ENCODE measurements at places on chromosomes 2 and 18.

- DNase-seq: no peak
Measured at GRCh38 chr2:220528180-220528675, 900.8 kb downstream of the SLC4A3 start.

DNA sequence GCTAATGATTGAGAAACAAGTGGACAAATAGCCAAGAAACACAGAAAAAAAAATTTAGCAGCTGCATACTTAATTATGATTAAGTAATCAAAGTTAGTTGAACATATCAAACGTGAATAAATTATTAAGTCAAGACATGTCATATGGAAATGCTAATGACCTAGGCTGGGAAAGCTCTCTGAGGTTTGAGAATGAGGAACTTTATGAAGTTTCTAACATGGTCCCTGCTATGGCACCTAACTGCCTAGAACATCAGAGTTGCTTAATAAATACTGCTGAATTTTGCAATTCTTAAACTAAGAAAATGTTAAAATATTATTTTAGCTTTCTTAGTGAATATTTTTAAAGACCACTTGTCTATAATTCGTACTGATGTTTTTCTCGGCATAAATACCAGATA lies 99.8 kb downstream of the AFF3 start:
- DNase-seq: no peak

DNA sequence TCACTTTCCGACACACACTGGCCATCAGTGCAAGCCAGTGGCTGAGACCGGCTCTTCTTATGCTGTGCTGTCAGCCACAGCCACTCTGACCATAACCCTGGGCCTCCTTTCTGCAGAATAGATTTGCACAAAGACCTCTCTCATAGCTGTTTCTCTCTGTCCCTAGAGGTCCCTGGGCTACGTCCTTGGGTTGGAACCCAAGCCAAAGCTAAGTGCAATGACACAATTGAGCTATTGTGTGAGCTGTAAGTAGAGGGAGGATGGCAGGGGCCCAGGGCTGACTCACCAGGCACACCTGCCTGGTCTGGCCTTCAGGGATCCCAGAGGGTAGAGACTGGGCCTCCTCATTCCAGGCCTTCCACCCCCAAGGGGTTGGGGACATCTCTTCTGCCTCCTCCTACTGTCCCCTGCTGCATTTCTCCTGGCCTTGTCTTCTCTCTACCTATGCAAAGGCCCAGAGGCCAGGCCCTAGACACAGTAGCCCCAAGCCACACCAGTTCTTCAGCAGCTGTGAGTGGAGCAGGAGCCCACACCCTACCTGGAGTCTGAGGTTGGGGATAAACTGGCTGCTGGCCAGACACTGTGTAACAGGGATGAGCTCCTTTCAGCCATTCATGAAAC lies 174.6 kb downstream of the NCK2 start:
- DNase-seq: peak; percentile 89

- no peak for DNase-seq
Measured at GRCh38 chr2:117888897-117889296, 74.4 kb downstream of the DDX18 start.

DNA sequence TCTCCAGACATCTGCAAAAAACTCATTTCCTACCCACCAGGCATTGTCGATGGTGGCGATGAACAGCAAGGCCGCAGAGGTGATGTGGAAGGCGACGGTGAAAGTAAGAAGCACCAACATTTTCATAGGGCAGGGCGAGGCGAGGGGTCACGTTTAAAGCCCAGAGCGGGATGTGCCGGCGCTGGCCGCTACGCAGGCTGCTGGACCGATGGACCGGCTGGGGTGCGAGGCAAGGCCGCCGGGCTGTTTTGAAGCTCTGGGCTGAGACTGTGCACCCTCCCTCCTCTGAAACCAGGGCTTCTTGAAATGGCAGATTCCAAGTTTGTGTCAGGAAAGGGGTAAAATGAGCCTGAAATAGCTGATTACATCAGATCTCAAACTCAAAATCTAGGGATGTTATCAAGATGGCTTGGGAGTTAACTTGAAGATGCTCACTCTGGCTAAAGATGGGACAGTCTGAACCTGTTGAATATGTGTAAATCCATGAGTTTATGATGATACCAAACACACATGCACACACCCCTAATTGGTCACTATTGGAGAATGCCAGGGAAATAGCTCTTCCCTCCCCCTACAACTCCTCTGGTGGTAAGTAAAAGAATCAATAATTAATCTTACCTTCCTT lies 31.6 kb upstream of the GAREM2 start:
- DNase-seq: no peak

DNA sequence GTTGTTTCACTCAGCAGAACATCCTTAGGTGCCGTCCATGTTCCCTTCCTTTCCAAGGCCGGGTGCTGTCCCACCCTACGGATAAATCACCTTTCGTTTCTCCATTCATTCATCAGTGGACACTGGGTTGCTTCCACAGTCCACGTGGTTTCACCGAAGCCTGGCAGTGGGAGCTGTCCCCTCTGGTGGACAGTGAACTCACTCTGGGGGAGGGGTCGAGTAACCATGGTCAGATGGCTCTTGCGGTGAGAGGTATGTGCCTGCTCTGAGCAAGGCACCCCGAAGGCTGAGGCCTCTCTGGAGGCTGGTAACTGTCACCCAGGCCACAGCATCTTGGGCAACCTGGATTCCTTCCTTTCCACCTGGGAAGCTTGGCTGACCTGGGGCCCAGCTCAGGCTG lies 61.5 kb upstream of the TWIST2 start:
- no peak for DNase-seq

GRCh38 chr2:149507974-149508373 lies 79.6 kb downstream of the MMADHC start:
- DNase-seq: no peak

- DNase-seq: no peak
Measured at GRCh38 chr2:105821428-105822125, 76.9 kb downstream of the NCK2 start.

- DNase-seq: no peak
Measured at GRCh38 chr18:2515908-2516625, 55.2 kb downstream of the METTL4 start.

DNA sequence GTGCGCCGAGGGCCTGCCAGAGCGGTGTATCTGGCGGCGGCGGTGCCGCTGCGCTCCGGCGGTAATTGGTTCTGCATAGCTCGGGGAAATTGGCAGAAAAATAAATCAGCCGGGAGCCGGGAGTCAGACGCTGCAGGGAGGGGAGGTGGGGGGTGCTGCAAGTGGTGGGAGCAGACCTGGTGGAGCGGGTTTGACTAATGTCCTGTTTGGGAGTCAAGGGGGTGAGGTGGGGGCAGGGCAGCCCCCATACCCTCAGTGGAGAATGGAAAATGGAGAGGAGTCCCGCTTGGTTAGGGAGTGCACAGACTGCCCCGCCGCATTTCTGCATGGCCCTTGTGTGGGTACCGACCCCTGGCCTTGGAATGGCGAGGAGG lies 107.3 kb downstream of the DYSF start:
- no peak for DNase-seq

- no peak for DNase-seq
Measured at GRCh38 chr18:10249270-10249669, 205.2 kb upstream of the APCDD1 start.

Measured in pons (tissue), 1 donor.